Renal pelvis (tissue), 12 donors: ENCODE measurements at places on chromosomes 4 and X. TPM values are rescaled to one million over a fixed set of nuclear protein-coding genes. Genes with fewer than 3 reads are reported as not detected.

CCNA2 gene
- polyA plus RNA-seq = 26.7 TPM

PIR gene
- polyA plus RNA-seq = 4.6 TPM

IL3RA gene
- polyA plus RNA-seq = 14.8 TPM

DNA sequence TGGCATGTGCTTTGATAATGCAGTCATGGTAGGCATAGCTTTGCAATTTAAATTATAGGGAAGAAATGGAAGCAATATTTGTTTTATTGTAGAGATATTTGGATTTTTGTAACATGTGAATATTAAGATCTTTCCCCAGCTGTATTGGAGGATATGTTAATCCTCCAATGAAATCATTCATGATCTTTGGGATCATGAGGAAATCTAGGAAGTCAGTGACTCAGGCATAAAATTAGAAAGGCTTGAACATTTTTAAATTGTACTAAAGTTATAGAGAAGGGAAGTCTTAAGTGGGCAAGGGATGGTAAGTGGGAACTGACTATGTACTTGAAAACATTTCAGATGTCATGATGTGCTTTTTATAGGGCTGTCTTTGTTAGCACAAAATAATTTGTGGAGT, 46.8 kb downstream of the FIP1L1 start:
- DNase-seq = no peak
